Stimulated activated CD8-positive, alpha-beta memory T cell treated with anti-CD3 and anti-CD28 coated beads, Interleukin-7, amount 100 ng/mL, for 4 hours (primary cell): ENCODE measurements at places on chromosomes 4 and X.
A peak's percentile ranks its signal among the peaks of the same experiment; 100 is the strongest.

GRCh38 chr4:143374771-143375170 lies 38.1 kb downstream of the GAB1 start:
- DNase-seq: no peak

- DNase-seq: no peak
These were observed 12.5 kb upstream of the KLF8 start for GRCh38 chrX:56219700-56220099.

GRCh38 chrX:46837558-46838485 lies 979 bp downstream of the RP2 start:
- peak; percentile 2 for DNase-seq

GRCh38 chr4:143502231-143502630 lies 11.3 kb upstream of the SMARCA5 start:
- DNase-seq: no peak

DNA sequence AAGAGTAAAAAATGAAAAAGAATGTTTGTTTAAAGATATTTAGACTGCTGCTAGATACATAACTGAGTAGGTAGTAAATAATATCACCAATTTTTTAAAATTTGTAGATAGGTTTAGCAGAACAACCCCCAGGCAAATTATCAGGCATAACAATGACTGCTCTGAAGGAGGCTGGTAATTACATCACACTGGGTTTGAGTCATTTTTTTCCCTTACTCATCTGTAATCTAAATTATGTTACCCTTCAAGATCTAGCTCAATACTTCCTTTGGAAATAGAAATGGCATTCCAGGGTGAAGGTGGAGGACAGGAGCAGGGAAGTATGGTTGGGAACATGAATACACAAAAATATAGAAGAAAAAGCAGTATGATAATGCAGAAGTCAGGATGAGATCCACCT lies 431.6 kb upstream of the MAOA start:
- no peak for DNase-seq

GRCh38 chr4:158622251-158622650 lies 49.4 kb downstream of the C4orf46 start:
- DNase-seq: no peak
